Neural cell (in vitro differentiated cells): ENCODE measurements at places on chromosomes 3 and 15. TPM values are rescaled to one million over a fixed set of nuclear protein-coding genes. Genes with fewer than 3 reads are reported as not detected.

CERS3 gene
- polyA plus RNA-seq, result 0.27 and 0.50 TPM in 2 replicates

PLCB2 gene
- polyA plus RNA-seq, result 7.4 and 9.2 TPM in 2 replicates

NDUFAF3 gene
- 36.2 and 49.0 TPM in 2 replicates for polyA plus RNA-seq

ESYT3 gene
- polyA plus RNA-seq, result 0.33 and 0.80 TPM in 2 replicates

ROBO2 gene
- 55.5 and 55.8 TPM in 2 replicates for polyA plus RNA-seq

DNASE1L3 gene
- polyA plus RNA-seq, result not detected in 2 replicates

EPHA6 gene
- polyA plus RNA-seq, result 0.56 and 0.78 TPM in 2 replicates

CYP19A1 gene
- not detected in 2 replicates for polyA plus RNA-seq

TEX9 gene
- 20.7 and 23.6 TPM in 2 replicates for polyA plus RNA-seq

ROPN1 gene
- not detected in 2 replicates for polyA plus RNA-seq

TRAT1 gene
- 0.90 TPM in 1 of 2 replicates, not detected in the other for polyA plus RNA-seq

LMAN1L gene
- polyA plus RNA-seq, result 0.18 TPM in 1 of 2 replicates, not detected in the other

TMEM212 gene
- not detected in 2 replicates for polyA plus RNA-seq

GPD1L gene
- polyA plus RNA-seq, result 18.2 and 18.6 TPM in 2 replicates

NOX5 gene
- not detected in 2 replicates for polyA plus RNA-seq

SEC62 gene
- polyA plus RNA-seq, result 41.1 and 41.9 TPM in 2 replicates

ANKRD63 gene
- polyA plus RNA-seq, result 2.1 TPM in 1 of 2 replicates, not detected in the other

MAP1A gene
- 3.4 and 5.1 TPM in 2 replicates for polyA plus RNA-seq

VGLL3 gene
- polyA plus RNA-seq, result 0.06 and 0.16 TPM in 2 replicates

EIF4G1 gene
- polyA plus RNA-seq, result 66.9 and 80.0 TPM in 2 replicates

ZNF80 gene
- 0.17 TPM in 1 of 2 replicates, not detected in the other for polyA plus RNA-seq

CCDC13 gene
- polyA plus RNA-seq, result 6.5 and 8.6 TPM in 2 replicates

PAQR9 gene
- 0.24 and 0.28 TPM in 2 replicates for polyA plus RNA-seq

SH2D7 gene
- not detected in 2 replicates for polyA plus RNA-seq

LIPC gene
- not detected in 2 replicates for polyA plus RNA-seq
